ENCODE measurements at places on chromosomes 6 and 20.
A peak's percentile ranks its signal among the peaks of the same experiment; 100 is the strongest.

- DNase-seq = no peak
Measured at GRCh38 chr6:168628176-168628553, 187.2 kb downstream of the SMOC2 start.

- no peak for DNase-seq
Measured at GRCh38 chr6:155676346-155676745, 220.7 kb upstream of the NOX3 start.

GRCh38 chr6:105263685-105264610 lies 84.1 kb upstream of the POPDC3 start:
- no peak for DNase-seq

DNA sequence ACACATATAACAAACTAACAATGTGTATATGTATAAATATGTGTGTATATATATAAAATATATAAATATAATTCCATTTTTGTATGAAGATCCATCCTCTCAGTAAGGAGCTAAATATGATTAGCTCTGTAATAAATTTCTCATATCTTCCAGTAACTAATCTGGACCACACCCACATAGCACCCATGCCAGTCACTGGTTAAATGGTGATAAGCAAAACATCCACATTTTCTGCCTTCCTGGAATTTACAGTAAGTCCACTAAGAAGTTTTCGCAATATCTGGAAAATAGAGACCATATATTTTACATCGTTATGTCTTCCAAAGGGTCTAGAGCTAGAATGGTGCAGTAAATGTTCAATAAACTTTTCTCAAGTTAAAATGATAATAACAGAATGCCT lies 151.5 kb upstream of the STMND1 start:
- DNase-seq = no peak

GRCh38 chr6:82013561-82014530 lies 233.7 kb downstream of the IBTK start:
- peak; percentile 80 for DNase-seq

- no peak for DNase-seq
Measured at GRCh38 chr20:25571817-25572216, 13.5 kb downstream of the NINL start.

DNA sequence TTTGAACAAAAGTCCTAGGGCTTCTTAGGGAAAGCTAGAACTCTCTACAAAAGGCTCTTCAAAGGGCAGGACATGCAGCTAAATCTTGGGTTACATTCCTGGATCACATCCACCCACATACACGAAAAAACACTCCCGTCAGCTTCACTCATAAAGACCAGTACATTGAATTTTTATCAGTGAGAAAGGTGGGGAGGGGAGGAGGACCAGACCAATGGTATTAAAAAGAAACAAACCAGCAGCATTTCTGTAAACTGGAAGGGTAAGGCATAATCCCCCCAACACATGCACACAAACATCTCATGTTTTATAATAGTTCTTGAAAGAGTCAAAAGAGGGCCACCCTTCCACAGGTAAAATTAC lies 31.6 kb downstream of the MYLK4 start:
- DNase-seq = no peak

DNA sequence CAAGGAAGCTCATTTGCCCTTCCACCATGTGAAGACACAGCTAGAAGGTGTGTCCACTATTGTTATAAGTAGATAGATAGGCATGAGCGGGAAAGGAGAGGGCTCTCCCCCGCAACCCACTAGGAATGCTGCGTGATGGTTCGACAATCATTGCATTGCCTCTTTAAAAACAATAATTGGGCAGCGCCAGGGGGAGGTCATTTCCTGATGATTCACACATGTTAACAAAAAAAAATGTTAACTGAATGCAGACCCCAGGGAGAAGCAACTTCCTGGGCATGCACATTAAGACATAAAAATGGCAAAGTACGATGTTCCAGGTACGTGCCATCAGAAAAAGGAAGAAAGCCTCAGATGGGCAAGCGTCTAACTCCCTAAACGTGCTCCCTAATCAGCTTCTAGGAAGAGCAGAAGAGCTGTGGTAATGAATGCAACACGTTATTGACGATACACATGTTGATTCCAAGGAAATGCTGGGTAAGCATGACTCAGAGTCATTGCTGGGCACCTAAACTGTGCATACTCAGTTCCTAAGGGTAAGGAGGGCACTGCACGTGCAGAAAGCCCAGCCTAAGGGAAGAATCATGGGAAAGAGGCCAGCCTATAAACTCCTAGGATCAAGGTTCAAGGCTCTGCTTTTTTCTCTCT lies 113.7 kb downstream of the FAM217A start:
- DNase-seq = peak; percentile 44

DNA sequence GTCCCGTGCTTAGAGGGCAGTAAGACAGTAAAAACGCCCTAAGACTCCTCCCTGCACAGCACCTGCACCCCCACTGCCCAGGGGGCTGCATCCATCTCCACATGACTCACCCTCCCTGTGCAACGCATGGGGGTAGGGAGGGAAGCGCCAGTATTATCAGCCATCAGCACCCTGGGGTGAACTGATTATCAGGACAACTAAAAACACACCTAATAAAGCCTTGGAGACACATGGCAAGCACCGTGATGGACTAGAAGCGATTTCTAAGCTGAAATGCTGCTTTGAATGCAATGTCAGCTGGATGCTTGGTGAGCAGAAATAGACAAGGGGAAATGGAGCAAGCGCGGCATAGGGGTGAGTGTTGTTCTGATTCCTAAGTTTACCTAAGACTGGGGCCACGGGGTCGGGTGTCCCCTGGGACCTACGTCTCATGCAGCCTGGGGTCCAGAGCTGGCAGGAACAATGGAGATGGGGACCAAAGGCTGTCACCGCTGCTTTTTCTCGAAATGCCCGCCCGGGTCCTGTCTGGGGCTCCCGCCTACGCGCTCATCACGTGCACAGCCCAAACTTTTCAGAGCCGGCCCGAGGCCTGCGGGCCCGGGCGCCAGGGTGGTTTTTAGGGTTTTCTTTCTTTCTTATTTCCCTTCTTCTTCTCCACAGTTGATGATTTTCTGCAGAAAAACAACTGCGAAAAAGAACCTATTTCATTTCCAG lies 702 bp upstream of the TNFAIP3 start:
- no peak for DNase-seq

DNA sequence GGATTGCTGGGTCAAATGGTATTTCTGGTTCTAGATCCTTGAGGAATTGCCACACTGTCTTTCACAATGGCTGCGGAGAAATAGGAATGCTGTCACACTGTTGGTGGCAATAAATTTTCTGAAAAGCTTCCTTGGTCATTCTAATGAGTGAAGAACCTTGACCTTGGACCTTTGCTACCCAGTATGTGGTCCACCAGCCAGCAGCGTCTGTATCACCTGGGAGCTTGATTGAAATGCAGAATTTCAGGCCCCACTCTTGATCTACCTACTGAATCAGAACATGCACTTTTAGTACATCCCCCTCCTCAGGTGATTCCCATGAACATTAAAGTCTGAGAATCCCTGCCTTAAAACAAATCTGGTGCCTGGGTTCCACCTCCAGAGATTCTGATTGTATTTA lies 27.5 kb upstream of the GLP1R start:
- no peak for DNase-seq

DNA sequence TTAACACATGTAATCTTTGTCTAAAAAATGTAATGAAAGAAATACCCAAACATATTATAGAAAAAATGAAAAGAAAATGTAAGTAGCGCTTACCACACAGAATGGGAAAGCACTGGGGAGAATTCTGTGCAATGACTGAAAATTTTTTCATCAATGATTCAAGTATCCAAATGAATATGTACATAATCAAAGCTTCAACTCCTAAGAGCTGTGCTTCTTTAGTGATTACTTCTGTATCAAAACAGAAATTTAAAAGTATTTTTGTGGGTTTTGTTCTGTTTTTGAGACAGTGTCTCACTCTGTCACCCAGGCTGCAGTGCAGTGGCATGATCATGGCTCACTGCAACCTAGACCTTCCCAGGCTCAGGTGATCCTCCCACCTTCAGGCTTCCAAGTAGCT lies 13.7 kb downstream of the LMBRD1 start:
- no peak for DNase-seq

DNA sequence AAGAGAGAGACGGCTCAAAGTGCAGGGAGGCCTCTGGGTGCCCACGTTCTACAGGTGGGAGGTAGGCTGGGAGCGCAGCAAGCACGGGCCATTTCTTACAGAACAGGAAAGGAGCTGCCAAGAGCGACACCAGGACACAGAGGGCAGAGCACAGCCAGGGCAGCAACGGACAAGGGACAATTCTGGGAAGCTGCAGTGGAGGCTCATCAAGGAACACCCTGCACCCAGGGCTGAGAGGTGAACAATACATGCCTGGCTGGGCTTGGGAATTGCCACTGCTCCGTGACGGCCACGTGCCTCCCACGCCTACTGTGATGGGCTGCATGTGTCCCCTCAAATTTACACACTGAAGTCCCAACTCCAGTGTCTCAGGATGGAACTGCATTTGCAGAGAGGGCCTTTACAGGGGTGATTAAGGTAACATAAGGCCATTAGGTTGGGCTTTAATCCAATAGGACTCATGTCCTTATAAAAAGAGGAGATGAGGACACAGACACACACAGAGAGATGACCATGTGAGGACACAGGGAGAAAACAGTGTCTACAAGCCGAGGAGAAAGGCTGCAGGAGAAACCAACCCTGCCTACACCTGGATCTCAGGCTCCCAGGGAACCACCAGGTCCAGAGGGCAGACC lies 13.6 kb downstream of the SERPINB6 start:
- no peak for DNase-seq

GRCh38 chr20:59829786-59830664 lies 103.4 kb downstream of the SYCP2 start:
- DNase-seq = no peak

DNA sequence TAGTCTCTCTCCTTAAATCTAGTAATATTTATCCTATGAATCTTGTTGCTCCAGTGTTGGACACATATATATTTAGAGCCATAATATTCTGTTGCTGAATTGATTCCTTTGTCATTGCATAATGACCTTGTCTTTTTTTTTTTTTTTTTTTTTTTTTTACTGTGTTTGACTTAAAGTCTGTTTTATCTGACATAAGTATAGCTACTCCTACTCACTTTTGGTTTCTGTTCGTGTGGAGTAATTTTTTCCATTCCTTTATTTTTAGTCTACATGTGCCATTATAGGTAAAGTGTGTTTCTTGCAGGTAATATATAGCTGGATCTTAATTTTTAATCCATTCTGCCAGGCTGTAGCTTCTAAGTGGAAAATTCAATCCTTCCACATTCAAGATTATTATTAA lies 166.5 kb downstream of the GMDS start:
- DNase-seq = no peak

DNA sequence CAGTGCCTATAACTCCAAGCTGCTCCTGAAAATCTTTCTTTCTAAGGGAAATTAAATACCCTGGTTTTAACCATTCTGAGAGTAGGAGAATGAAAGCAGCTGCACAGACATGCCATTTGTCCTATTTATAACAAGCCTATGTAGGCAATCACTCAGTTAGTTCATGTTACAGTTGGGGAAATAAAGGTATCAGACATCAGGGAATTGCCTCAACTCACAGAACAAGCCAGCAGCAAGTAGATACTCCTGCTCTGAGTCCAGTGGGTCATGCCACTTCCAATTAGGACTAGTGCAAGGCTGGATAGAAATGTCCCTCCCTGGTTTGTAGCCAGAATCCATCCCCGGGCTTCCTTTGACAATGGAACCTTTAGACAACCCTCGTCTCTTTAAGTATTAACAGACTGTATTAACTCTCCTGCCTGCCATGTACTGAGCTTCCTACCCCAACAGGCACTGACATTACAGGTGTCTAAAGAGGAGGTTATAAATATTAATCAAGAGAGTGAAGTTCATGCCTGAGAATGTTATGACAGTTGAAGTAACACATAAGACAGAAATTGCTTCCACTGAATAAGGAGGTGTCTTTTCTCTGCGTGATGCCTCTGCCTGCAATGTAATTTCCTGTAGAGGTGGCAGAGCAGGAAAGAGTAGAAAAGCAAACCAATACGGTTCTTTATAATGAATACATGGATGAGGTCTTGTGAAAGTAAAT lies 28.0 kb upstream of the MARCKS start:
- no peak for DNase-seq

DNA sequence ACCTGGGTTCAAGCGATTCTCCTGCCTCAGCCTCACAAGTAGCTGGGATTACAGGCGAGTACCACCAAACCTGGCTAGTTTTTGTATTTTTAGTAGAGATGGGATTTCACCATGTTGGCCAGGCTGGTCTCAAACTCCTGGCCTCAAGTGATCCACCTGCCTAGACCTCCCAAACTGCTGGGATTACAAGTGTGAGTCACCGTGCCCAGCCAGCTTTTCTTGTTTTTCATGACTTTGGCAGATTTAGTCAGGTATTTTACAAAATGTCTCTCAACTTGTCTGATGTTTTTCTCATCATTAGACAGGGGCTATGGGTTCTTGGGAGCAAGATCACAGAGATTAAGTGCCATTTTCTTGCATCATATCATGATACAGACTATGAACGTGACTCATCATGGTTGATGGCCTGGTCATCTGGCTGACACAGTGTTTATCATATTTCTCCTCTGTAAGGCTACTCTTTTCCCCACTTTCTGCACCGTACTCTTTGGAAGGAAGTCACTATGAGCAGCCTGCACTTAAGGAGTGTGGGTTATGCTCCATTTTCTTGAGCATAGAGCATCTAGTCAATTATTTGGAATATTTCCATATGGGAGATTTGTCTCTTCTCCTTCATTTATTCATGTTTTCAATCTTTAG lies 67.8 kb downstream of the RNF182 start:
- DNase-seq = peak; percentile 87

DNA sequence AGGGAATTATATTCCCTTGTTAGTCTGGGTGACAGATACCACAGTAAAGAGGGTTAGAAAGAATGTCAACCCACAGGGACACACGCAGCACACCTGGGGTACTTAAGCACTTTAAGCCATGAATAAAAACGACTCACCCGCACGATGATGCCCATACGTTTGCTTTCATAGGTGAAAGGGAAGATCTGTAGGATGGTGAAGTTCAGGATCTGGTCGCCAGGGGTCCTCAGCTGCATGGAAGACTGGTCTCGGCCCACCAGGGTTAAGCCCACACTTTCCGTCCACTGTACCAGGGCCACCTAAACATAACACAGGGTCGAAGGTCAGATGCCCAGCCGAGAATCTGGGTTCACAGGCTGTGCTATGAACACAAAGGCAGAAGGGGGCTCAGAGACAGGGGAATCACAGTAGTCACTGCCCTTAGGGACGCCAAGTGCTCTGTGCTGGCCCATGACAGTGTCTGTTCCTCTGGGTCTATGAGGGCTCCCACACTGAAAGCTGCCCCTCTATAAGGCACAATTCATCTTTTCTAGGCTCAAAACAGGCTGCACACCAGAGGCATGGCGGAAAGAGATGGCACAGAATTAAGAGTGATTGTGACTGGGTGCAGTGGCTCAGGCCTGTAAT lies 96.8 kb upstream of the NFATC2 start:
- DNase-seq = peak; percentile 63

Data from GM23248 (cell line).